Dermis lymphatic vessel endothelial cell (primary cell): ENCODE measurements at places on chromosomes 7 and 10. TPM values are rescaled to one million over a fixed set of nuclear protein-coding genes. Genes with fewer than 3 reads are reported as not detected.

Gene NPTX2
- total RNA-seq = 2.6 and 18.9 TPM in 2 replicates

Gene SUN3
- total RNA-seq = not detected in 2 replicates

Gene GNG11
- total RNA-seq = 395 and 576 TPM in 2 replicates

Gene CLCN1
- not detected in 2 replicates for total RNA-seq

Gene ADCY1
- total RNA-seq = 0.86 and 1.1 TPM in 2 replicates

Gene AMZ1
- total RNA-seq = under 0.01 TPM in 2 replicates

Gene SERPINE1
- 23.4 and 74.3 TPM in 2 replicates for total RNA-seq

Gene PCLO
- total RNA-seq = 5.0 and 5.3 TPM in 2 replicates

Gene CYP26A1
- total RNA-seq = 0.26 and 1.6 TPM in 2 replicates
